ENCODE measurements at places on chromosomes 7 and 10. TPM values are rescaled to one million over a fixed set of nuclear protein-coding genes. Genes with fewer than 3 reads are reported as not detected.

Gene MAGI2
- 4.1 TPM for total RNA-seq

DNA sequence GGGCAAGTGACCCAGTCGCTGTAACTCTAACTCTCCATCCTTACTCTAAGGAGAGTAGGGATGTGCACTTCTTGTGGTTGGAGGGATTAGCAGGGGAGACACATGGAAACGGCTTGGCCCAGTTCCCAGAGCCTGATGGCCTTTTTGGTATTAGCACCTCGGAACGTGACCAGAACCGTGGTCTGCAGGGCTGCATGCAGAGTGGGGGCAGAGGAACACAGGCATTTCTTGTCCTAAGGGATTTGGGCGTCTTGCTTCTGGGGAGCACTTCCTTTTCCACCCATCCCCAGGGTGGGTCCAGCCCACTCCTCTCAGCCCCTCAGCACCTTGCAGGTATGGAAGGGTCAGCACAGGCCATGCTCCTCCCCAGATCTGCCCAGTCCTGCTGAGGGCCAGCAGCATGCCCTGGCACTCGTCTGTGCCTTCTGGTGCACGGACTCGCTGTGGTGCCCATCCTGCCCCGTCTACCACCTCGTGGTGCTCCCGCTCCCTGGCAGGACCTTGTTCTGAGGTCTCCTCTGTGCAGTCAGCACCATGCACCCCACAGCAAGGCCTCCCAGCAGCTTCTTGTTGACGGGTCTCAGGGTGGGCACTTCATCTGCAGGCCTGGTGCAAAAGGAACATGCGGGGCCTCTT lies 109.6 kb downstream of the ACTR3B start:
- no peaks in the 10 kb centered on the region for H3K36me3 ChIP-seq
- H3K27me3 ChIP-seq = no peaks in the 10 kb centered on the region
- no peak overlapping the region for H3K4me3 ChIP-seq
- no peaks in the 10 kb centered on the region for H3K4me1 ChIP-seq
- no peak for DNase-seq

DNA sequence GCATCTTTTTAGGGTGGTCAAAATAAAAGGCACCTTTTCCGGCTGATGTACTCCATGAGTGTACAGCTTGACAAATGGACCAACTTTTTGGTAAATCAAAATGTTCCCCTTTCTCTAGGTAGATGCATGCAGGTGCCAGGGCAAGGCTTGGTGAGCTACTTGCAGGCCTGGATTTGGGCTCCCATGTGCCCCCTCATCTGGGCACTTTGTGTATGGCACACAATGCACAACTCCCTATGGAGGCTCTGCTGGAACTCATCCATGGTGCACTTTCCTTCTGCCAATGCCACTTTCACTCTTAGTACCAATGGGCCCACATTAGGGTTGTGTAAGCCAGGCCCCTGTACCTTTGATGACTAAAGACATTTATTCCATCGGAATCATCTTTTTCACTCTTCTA lies 300.8 kb downstream of the SDHAF3 start:
- no peak overlapping the region for H3K4me3 ChIP-seq
- H3K27ac ChIP-seq = no peak overlapping the region
- no peak for DNase-seq

GRCh38 chr10:5812283-5813090 lies 747 bp downstream of the GDI2 start:
- H3K4me3 ChIP-seq = peak overlapping the region; percentile 95
- peak overlapping the region; percentile 92 for H3K27ac ChIP-seq
- peaks cover 36% of the 10 kb centered on the region for H3K4me1 ChIP-seq
- no peaks in the 10 kb centered on the region for H3K27me3 ChIP-seq
- 0 out of 2 replicates have a peak, but pooled peaks cover 6% of the 10 kb centered on the region for H3K36me3 ChIP-seq
- peak; percentile 61 for DNase-seq

- no peak overlapping the region for H3K4me3 ChIP-seq
- no peak overlapping the region for H3K27ac ChIP-seq
- H3K27me3 ChIP-seq = peaks cover 75% of the 10 kb centered on the region
- H3K4me1 ChIP-seq = no peaks in the 10 kb centered on the region
- H3K36me3 ChIP-seq = no peaks in the 10 kb centered on the region
These were observed 207.2 kb upstream of the SVIL start for GRCh38 chr10:29841724-29842649.
